ENCODE measurements at places on chromosomes 7 and 10.

DNA sequence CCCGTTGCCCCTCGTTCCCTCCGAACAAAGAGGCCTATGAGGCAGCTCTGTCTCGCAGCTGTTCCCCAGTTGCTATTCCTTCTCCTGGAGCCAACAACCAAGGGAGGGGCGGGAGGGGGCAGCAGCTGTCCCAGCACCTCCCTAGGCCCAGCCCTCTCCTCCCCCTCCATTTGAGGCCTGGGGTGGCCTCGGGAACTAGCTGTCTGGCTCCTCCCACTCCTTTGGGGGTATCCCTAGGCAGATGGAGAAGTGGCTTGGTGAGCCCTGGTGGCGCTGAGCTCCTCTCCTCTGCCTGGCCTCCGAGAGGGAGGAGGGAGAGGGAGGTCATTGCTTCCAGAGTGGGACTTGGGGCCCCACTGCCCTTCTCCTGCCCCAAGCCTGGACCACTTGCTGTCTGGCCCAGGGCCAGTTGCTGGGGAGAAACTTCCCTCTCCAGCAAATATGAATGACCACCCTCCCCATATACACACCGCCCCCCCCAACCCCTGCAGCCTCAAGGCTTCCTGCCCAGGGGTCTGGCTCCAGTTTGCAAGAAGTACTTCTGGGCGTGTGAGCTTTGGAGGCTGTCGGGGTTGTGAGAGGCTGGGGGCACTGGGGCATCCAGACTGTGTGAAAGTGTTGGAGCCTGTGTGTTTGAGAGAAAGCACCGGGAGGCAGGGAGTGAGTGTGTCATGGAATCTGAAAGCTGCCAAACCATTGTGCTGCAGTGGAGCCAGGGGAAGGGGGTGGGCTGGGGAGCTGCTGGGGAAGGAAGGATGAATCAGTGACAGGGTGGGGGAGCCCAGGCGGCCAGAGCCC, 3.1 kb downstream of the FLNC start:
- no peak overlapping the region for H3K27ac ChIP-seq
- H3K36me3 ChIP-seq = no peaks in the 10 kb centered on the region
- peaks cover 2% of the 10 kb centered on the region for H3K27me3 ChIP-seq
- DNase-seq = peak; percentile 60

DNA sequence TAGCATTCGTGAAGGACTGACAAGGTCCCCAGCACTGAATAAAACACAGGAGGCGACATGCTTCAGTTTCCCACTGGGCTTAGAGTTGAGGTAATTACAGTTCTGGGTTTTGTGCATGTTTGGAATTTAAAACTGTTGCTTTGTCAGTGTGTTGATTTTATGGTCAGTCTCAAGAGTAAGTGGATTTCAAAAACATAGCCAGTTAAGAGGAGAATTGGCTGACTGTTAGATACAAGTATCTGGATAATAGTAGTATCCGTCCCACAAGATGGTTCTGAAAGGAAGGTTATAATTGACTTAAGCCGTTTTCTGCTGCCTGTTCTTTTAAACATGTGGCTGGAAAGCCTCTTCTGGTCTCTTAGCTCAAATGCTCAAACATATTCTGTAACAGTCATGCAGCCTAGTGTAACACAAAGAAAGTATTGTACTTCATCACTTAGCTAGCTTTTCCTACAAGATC, 170.9 kb downstream of the POLR1F start:
- no peaks in the 10 kb centered on the region for H3K27me3 ChIP-seq
- H3K36me3 ChIP-seq = no peaks in the 10 kb centered on the region
- H3K4me1 ChIP-seq = no peaks in the 10 kb centered on the region
- no peak overlapping the region for H3K27ac ChIP-seq

DNA sequence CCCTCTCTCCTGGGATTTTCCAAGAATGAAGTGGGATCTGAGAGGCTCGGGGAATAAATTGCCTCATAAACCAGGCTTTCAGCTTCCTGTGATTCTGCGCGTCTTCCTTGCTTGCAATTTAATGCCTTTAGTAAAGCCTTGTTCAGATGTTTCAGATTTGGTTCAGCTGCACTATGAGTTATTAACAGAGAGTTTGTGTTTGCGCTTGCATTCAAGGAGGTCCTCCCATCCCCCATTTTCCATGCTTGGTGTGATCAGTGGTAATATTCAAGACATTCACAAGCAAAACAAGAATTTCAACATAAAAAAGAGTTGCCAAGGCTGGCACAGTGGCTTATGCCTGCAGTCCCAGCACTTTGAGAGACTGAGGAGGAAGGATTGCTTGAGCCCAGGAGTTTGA, 1068.9 kb downstream of the TYW1 start:
- no peaks in the 10 kb centered on the region for H3K4me1 ChIP-seq
- no peaks in the 10 kb centered on the region for H3K36me3 ChIP-seq
- no peak overlapping the region for H3K27ac ChIP-seq
- no peak overlapping the region for H3K4me3 ChIP-seq

DNA sequence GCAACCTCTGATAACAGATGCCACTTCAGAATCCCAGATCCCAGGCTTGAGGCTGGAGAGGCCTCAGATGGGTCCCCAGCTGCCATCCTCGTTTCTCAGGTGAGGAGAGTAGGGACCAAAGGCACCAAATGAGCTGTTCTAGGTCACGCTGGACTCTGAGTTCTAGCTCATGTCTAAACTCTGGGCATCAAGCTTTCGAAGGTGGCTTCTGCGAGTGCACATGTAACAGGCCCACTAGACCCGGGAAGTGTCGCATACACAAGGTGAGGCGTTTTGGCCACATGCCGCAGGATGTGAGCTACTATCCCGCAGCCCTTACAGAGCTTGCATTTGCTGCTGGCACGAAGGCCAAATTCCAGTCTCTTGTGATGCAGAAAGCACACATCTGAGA, 355.1 kb upstream of the SHH start:
- no peak for DNase-seq
- no peak overlapping the region for H3K4me3 ChIP-seq
- H3K27ac ChIP-seq = no peak overlapping the region
- peaks cover 1% of the 10 kb centered on the region for H3K27me3 ChIP-seq
- no peaks in the 10 kb centered on the region for H3K4me1 ChIP-seq
- no peaks in the 10 kb centered on the region for H3K36me3 ChIP-seq

DNA sequence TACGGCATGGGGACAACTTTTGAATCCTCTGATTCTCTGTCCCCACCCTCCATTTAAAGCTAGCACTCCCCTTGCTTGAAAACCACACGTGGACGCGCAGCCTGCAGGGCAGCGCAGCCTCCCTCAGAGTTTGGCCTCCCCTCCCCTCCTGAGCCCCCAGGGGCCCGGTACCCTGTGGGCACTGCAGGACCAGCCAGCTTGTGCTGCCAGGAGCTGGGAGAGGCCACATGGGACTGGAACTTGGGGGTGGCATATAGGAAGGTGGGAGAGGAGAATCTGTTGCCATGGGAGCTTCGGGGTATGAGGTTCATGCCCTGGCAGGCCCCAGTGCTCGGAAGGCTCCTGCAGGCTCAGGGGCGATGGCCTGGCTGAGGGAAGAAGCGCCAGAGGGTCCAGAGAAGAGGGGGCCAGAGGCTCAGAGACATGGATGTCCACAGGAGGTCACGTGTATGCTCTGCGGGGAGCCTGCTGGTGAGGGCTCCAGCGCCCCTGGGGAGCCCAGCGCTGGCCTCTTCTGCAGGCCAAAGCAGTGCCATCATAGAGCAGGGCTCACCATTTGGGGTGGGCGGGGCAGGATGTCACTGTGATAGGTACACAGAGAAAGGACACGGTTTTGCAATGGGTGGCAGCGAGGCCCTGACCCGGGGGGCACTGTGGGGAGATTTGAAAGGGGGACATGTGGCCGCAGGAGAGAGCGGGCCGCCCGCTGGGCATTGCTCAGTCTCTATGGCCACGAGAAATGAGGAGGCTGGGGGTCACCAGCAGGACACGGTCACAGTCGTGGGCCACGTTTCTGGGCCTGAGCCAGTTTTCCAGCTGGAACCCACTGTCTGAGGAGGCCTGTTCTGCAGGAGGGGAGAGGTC, 64.2 kb downstream of the GLRX3 start:
- no peaks in the 10 kb centered on the region for H3K4me1 ChIP-seq
- no peak overlapping the region for H3K27ac ChIP-seq
- peaks cover 11% of the 10 kb centered on the region for H3K27me3 ChIP-seq
- no peak overlapping the region for H3K4me3 ChIP-seq
- no peak for DNase-seq

- H3K27ac ChIP-seq = peak overlapping the region; percentile 38
- peaks cover 19% of the 10 kb centered on the region for H3K4me1 ChIP-seq
- H3K36me3 ChIP-seq = peaks cover 32% of the 10 kb centered on the region
Measured at GRCh38 chr7:98879979-98880315, 1.6 kb downstream of the TRRAP start.

- H3K4me1 ChIP-seq = no peaks in the 10 kb centered on the region
- H3K36me3 ChIP-seq = no peaks in the 10 kb centered on the region
- no peak for DNase-seq
- peaks cover 4% of the 10 kb centered on the region for H3K27me3 ChIP-seq
- H3K4me3 ChIP-seq = no peak overlapping the region
- no peak overlapping the region for H3K27ac ChIP-seq
Measured at GRCh38 chr10:61244261-61244775, 208.9 kb downstream of the TMEM26 start.

DNA sequence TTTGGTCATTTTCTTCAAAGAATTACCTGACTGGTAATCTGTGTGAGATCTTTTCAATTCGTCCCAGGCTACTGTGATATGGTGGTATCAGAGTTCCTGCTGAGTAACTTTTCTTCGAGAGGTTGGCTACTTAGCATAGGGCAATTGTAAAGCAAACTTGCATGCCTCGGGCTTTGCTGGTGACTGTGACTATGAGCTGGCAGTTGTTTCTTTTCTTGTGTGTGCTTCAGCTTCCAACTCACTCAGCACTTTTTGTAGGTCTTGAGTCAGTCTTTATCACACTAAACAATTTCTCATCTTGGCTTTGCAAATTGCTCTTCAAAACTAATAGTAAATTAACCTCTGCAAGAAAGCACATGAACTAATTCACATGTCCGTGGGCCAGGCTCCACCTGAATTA, 44.3 kb downstream of the PRR15 start:
- no peak overlapping the region for H3K27ac ChIP-seq
- DNase-seq = no peak
- no peaks in the 10 kb centered on the region for H3K36me3 ChIP-seq
- no peaks in the 10 kb centered on the region for H3K27me3 ChIP-seq

DNA sequence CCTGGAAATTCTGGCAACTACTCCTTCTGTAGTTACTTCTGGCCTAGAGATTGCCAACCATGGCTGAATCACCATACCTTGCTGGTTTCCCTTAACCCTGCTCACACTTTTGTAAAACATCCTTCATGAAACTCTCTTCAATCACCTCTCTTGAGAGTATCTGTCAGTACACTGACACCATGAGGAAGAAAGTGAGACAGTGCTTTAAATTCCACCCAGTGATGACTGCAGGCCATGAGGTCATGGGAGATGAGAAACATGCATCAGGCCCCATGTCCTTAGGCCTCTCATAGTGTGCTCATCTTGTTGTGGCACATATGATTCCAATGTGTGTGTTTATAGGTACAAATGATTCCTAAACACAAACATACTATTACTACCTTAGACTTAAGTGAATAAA, 24.6 kb upstream of the NAMPT start:
- no peak overlapping the region for H3K27ac ChIP-seq
- H3K4me3 ChIP-seq = no peak overlapping the region
- H3K4me1 ChIP-seq = no peaks in the 10 kb centered on the region
- H3K27me3 ChIP-seq = no peaks in the 10 kb centered on the region
- no peak for DNase-seq

DNA sequence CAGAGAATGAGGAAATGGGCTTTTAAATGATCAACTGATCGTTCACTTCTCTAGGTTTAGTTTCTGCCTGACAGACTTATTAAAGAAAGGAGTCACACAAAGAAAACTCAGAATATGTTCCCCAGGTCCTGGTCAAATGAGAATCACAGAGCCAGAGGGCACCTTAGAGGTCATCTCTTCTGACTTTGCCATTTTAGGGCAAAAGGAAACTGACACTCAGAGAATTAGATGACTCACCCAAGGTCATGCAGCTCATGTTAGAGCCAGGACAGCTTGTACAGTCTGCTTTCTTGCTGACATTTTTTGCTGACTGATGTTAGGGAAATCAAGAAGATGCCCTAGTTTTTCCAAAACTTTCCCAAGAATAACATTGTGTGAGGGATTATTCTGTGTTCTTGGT, 312.7 kb upstream of the SP8 start:
- DNase-seq = no peak
- H3K4me3 ChIP-seq = no peak overlapping the region
- H3K27me3 ChIP-seq = no peaks in the 10 kb centered on the region
- no peaks in the 10 kb centered on the region for H3K36me3 ChIP-seq
- no peaks in the 10 kb centered on the region for H3K4me1 ChIP-seq

GRCh38 chr10:51507476-51507875, 191.9 kb downstream of the CSTF2T start:
- no peaks in the 10 kb centered on the region for H3K27me3 ChIP-seq
- no peak overlapping the region for H3K4me3 ChIP-seq
- DNase-seq = no peak
- H3K27ac ChIP-seq = no peak overlapping the region

GRCh38 chr10:109037978-109038377, 885.3 kb downstream of the XPNPEP1 start:
- DNase-seq = no peak
- no peak overlapping the region for H3K4me3 ChIP-seq
- H3K27me3 ChIP-seq = no peaks in the 10 kb centered on the region
- no peaks in the 10 kb centered on the region for H3K36me3 ChIP-seq

GRCh38 chr7:111690364-111691111, 128.2 kb upstream of the IMMP2L start:
- H3K36me3 ChIP-seq = no peaks in the 10 kb centered on the region
- no peak for DNase-seq
- H3K4me1 ChIP-seq = no peaks in the 10 kb centered on the region
- no peak overlapping the region for H3K4me3 ChIP-seq
- no peaks in the 10 kb centered on the region for H3K27me3 ChIP-seq

DNA sequence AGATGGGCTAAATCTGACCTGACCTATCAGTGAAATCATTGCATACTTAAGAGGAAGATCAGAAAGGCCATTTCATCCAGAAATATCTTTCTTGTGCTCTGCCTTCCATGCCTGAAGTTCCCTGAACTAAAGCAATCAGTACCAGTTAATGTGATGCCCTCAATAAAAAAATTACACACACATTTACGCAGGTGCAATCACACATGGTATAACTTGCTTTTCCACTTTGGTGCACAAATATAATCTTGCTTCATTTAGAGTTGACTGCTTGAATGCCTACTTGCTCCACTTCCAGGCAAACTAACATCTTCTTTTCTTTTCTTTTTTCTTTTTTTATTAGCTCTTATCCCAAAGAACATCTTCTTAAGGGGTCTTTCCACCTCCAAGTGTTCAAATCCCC, 58.3 kb upstream of the KIF5B start:
- no peaks in the 10 kb centered on the region for H3K36me3 ChIP-seq
- H3K27me3 ChIP-seq = no peaks in the 10 kb centered on the region
- H3K4me3 ChIP-seq = no peak overlapping the region
- no peak overlapping the region for H3K27ac ChIP-seq

DNA sequence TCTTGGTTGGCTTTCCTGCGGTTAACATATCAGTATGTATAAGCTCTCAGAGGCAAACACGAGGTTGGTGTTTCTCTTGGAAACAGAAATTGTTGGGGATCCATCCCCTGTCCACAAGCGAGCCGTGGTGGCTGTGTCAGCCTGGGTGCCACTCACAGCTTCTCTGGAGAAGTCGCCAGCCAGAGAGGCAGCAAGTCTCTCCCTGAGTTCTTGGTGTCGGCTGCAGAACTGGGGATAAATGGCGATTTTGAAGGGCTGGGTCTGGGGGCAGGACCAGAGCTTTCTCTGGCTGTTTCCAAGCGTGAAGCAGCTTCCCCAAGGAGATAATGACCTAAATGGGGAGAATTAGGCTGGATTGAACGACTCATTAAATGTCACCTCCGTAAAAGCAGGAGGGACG, 335.3 kb downstream of the GLRX3 start:
- no peak overlapping the region for H3K27ac ChIP-seq
- no peak for DNase-seq
- no peaks in the 10 kb centered on the region for H3K36me3 ChIP-seq

GRCh38 chr7:1853986-1854865, 184.1 kb downstream of the ELFN1 start:
- H3K4me3 ChIP-seq = no peak overlapping the region
- peak; percentile 64 for DNase-seq
- no peaks in the 10 kb centered on the region for H3K36me3 ChIP-seq
- H3K27me3 ChIP-seq = no peaks in the 10 kb centered on the region
- H3K4me1 ChIP-seq = peaks cover 24% of the 10 kb centered on the region
- H3K27ac ChIP-seq = peak overlapping the region; percentile 19

All from common myeloid progenitor, CD34-positive (primary cell).